Left lobe of liver (tissue), 2 donors: ENCODE measurements at places on chromosomes 12 and 14. TPM values are rescaled to one million over a fixed set of nuclear protein-coding genes. Genes with fewer than 3 reads are reported as not detected.

The C12orf50 gene
- total RNA-seq = 0.05 TPM

The CRACR2A gene
- total RNA-seq = 0.93 TPM

GRCh38 chr12:130909111-130909510 is 37.2 kb downstream of the RAN start:
- DNase-seq = no peak

DNA sequence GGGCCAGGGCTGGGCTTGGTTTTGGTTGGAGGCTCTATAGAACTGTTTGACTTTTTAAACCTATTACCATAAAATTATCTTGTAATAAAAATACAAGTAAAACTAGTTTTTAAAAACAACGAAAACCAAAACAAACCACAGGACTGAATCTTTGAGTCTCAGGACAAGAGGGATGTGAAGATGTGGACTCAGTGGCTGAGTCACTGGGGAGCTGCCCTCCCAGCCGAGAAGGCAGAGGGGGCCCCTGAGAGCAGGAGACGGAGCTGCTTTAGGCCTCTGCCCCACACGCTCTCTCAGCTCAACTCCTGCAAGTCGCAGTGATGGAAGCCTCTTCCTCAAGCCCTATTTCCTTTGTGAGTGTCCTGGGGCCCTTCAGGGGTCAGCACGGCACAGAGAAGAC is 59.0 kb downstream of the CDC42BPB start:
- DNase-seq = no peak

DNA sequence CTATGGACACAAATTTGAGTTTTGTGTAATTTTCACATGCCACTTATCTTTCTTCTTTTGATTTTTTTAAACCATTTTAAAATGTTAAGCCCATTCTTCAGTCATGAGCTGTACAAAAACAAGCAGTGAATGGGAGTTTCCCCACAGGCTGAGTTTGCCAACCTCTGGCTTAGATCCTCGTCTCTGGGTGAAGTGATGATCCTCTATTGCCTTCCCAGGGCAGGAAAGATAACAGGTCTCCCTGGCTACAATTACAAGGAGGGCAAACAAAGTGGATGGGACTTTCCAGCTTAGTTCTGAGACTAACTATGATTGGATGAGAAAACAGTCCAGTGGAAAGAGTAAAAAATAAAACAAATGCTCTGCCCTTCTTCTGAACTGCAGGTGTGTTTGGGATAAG is 203.7 kb downstream of the SPTSSA start:
- no peak for DNase-seq

DNA sequence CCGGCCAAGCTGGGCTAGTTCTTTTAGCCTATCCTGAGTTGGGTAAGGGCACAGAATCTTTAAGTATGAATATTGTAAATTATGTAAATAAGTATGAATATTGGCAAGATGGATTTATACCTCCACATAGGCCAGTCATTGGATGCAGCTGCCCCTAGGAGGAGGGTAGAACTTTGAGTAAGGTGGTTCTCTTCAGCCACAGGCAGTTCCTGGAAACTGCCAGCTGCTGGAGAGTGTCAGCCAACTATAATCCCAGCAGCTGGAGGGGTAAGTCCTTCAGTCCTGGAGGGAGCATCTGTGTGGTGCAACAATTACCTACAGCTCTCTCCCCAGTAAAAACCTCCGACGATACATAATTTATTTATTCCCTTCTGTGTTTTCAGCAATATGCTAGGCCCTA is 65.8 kb upstream of the TMPO start:
- DNase-seq = no peak

GRCh38 chr14:75066691-75067090 is 2.8 kb upstream of the ZC2HC1C start:
- DNase-seq = no peak

DNA sequence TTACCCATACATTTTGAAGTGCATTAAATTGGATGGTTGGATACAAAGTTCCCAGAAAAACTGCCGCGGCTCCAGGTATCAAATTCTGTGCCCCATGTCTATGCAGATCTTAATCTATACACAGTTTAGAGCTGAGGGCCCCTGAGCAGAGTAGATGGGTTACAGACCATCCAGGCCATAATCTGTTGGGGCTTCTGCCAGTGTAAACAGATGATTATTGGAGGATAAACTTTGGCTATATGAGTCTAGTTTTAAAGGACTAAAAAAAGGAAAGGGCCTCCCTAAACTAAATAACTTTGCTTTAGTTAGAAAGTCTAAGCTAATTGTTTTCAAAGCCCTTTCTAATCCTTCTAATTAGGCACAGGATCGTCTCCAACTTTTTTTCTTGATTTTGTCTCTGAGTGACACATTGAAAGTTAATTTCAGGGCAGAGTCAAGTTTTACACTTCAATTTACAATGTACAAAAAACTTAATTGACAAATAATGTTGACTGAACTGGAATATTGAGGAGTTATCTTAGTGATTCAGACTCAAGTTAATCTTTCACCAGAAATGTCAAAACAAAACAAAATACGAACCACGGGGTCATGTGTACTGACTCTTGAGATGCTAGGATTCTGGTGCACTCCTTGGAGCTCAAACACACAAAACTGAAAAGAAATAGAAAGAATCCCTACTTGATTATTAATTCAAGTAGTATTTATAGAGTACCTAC is 133.9 kb upstream of the SCAF11 start:
- DNase-seq = no peak

GRCh38 chr12:88623777-88624548 is 43.7 kb upstream of the KITLG start:
- no peak for DNase-seq

- no peak for DNase-seq
Observed at GRCh38 chr12:67274186-67274585, 5.0 kb downstream of the CAND1 start.

DNA sequence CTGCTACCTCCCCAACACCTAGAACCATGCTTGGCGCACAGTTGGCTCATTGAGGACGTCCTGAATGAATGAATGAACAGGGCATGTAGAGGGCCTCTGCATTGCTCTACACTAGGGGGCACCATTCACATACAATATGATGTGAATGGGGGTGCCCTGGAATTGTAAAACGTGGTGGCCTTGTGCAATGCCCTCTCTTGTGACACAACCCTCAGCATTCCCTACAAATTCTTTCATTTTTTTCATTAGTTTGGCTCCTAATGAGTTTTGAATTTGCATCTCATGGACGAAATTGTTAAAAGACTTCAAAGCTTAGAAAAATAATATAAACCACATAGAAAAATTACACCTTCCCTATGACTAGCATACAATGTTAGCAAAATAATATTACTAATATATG is 2.3 kb upstream of the DIO2 start:
- DNase-seq = no peak

GRCh38 chr14:22668417-22668816 is 24.3 kb upstream of the OR6J1 start:
- DNase-seq = no peak

DNA sequence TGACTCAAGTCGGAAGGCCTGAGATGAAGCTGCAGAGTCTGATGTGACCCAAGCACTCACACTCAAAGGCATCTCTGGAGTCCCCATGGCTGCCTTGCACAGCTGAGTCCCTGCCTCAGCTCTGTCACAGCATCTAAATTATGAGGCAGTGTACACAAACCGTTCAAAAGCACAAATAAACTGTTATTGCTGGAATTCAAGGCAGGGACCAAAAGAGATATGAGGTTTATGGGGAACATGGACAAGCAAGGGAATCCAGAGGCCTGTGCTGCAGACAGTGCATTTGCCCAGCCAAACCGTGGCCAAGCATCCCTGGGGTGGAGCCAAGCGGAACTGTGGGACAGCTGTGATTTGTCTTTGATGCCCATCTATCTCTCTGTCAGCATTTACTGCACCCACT is 91.3 kb downstream of the RPS29 start:
- no peak for DNase-seq

DNA sequence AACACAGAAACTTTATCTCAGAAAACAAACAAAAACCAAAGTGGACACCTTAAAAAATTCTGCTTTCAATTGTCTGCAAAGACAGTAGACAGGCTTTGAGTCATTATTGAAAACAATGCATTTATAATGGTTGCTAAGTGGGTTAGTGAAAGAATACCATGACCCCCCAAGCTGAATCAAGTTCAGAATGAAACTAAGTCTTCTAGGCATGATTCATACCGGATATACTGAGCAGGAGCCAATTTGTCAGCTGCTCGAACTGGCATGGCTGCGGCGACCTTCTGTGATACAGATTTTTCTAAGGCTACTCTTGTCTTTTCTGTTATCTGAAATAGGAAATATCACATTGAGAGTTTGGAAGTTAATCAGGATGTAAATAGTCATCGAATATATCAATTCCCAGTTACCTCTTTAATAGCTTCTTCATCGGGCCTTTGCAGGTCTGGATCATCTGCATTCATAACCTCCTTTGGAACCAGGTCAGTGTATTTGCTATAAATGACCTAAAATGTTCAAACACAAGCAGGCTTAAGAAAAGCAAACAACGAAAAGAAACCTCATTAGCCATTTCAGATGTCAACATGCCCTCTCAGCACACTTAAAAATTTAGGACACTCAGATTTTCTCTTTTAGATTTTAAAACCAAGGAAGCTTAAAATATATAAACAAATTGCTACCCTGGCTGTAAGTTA is 22.3 kb downstream of the SNW1 start:
- no peak for DNase-seq
